ENCODE measurements at places on chromosomes 11 and 22.
A peak's percentile ranks its signal among the peaks of the same experiment; 100 is the strongest.

DNA sequence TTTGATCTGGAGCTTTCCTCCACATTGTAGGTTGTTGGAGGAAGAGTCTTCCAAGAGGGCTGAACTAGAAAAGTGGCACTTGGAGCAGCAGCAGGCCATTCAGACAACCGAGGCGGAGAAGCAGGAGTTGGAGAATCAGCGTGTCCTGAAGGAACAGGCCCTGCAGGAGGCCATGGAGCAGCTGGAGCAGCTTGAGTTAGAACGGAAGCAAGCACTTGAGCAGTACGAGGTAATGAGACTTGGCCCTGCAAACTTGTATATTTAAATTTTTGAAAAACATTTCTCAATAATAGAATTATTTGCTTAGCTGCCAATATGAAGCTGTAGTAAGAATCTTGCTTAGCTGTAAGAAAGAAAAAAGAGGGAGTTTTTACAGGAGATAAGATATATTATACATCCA, 84.0 kb downstream of the SWAP70 start:
- no peak for DNase-seq

DNA sequence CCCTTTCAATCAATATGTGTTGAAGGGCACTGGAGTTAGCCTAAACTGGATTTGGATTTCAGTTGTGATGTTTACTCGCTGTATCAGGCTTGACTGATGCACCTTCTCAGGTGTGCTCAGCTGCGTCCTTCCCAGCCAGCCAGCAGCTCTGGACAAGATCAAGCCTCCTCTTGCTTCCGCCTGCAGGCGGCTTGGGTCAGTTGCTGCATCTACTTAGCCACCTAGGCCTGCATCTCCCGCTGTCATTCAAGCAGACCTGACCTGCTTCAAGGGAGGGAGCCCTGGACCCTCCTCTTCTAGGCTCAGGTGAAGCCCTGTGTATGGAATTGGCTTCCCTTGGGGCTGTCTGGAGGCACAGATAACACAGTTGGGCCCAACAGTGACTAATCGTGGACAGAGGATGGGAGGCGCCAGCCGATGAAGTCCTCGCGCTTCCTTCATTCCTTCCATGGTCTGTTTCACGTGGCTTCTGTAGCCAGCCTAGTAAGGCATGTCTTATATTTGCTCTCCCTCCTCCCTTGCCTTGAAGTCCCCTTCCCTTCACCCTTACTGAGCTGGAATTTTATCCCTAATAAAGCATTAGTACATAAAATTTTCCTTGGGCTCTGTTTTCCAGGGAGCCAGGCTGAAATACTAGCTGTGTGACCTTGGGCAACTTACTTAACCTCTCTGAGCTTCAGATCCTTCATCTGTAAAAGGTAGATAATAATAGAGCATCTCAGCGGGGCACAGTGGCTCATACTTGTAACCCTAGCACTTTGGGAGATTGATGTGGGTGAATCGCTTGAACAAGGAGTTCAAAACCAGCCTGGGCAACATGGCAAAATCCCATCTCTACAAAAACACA, 2.1 kb upstream of the LHFPL7 start:
- DNase-seq = no peak

- DNase-seq = peak; percentile 32
These were observed 16.9 kb upstream of the CDC42BPG start for GRCh38 chr11:64861227-64861975.

- no peak for DNase-seq
These were observed 30.9 kb downstream of the PARVA start for GRCh38 chr11:12408156-12408770.

GRCh38 chr22:50178871-50179869, 6.5 kb upstream of the TRABD start:
- no peak for DNase-seq

Measured in stimulated activated naive CD4-positive, alpha-beta T cell (primary cell).